ENCODE measurements at places on chromosomes 4 and X.

DNA sequence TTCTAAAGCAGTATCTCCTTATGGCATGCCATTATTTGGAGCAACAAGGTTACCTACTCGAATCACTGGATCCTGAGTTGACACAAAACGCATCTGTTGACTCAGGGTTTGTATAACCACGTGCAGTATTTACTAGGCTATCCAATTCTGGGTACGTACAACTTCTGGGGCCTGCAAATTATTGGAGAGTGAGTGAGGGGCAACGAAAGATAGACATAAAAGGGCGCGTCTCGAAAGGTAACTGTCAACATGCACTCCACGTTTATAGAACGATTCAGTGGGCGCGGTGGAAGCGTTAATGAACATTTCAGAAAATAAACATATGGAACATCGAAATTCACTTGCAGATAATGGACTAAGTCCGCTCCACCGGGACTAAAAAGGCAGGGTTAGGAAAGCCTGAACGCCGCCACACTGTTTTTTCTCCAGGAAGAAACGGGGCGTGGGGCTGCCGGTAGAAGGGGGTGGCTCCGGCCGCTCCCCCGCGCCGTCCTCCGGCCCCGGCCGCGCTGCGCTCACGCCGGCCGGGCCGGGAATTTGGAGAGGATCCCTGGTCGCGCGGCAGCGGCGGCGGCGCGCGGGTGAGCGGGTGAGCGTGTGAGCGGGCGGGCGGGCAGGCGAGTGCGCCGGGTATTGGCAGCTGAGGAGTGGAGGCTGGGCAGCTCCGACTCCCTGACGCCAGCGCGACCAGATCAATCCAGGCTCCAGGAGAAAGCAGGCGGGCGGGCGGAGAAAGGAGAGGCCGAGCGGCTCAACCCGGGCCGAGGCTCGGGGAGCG, at the start of gene SMAD1:
SMAD1 (plus strand) TSS at position 690 of the 778 bp plus-strand sequence. CDS start 32,761 bp downstream, outside the sequence.
- DNase-seq, result peak; percentile 0

DNA sequence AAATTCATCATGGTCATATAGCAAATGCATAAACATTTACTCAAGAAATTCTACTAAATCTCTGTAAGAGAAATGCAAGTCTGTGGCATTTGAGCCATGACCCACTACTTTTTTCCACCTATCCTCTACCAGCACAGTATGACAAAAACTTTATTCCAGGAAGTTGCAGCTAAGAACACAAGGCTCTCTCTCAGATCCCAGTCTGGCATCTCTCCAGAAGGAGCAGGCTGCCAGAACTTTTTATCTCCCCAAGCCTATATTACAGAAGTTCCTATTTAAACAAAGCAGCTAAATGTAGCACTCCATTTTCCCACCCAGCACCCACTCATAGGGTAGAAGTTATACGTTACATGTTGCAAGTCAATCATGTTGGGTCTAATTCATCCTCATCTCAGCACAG, 49.3 kb upstream of the EPGN start:
- no peak for DNase-seq

- no peak for DNase-seq
Measured at GRCh38 chr4:25951390-25951952, 37.5 kb downstream of the SMIM20 start.

GRCh38 chr4:145155268-145155870, 25.0 kb downstream of the OTUD4 start:
- DNase-seq, result no peak

- no peak for DNase-seq
Measured at GRCh38 chr4:51907006-51907669, 64.2 kb downstream of the DCUN1D4 start.

DNA sequence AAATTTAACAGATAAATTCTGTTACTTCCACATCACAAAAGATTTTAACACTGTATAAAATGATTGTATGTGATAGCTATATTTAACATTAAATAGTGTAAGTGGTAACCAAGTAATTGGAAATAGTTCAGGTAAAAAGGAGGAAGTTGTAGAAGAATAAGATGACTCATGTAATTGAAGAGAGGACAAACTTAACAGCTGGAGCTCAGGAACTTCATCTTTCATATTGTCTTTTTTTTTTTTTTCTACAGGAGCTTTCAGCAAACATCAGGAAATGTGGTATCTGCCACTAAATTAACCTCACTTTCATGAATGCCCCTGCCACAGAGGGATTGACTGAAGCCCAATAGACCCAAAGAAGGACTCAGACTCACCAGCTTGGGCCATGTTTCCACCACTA, 188.4 kb upstream of the VEGFC start:
- DNase-seq, result no peak

DNA sequence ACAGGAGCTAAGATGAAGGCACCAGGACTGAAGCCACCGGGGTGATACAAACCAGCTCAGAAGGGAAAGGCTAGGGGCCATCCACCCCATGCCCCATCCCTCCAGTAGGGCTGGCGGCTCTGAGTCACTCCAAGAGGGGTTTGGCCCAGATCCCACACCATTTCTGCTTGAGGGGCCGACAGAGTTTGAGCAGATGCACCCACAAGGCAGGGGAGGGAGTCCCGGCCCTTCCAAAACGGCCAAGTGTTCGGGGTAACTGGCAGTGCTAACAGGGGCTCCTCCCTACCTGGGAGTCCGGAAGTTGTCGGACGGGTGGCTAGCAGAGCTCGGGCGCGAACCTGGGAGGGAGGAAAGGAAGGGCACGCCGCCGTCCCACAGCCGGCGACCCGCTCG, 412 bp downstream of the SLC10A3 start:
- no peak for DNase-seq

- no peak for DNase-seq
Measured at GRCh38 chrX:107709266-107709806, 66.3 kb downstream of the TSC22D3 start.

DNA sequence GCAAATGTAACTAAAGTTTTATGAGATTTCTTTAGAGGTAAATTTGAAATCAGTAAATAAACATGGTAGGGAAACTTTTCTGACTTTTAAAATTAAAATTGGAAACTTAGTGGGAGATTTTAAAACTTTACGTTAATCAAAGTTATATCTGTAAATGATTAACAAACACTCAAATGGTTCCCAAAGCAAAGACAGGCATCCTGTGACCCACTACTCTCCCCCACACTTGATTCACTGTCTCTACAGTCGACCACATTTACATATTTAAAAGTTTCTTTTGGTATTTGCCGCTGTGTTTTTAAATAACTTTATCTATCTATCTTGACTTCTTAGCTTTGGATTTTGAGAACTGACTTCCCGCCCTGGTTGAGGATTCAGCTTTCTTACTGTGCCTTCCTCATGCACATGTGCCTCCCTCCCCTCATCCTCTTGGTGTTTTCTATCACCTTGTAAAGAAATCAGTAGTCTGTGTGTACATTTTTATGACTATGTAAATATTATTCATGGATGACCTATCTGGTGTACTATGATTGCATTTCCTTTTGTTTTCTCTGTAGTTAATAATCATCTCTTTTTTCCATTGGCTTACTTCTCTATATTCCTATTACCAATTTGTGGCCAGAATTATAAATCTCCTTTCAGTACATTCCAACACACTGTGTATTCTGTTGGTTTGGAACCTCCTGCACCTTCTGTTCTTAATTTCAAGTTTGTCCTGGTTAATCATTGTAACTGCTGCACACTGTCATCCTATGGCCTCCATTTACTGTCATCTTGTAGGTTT, 72.6 kb downstream of the WWC2 start:
- no peak for DNase-seq

- DNase-seq, result no peak
Measured at GRCh38 chr4:100569196-100569595, 51.4 kb upstream of the EMCN start.

DNA sequence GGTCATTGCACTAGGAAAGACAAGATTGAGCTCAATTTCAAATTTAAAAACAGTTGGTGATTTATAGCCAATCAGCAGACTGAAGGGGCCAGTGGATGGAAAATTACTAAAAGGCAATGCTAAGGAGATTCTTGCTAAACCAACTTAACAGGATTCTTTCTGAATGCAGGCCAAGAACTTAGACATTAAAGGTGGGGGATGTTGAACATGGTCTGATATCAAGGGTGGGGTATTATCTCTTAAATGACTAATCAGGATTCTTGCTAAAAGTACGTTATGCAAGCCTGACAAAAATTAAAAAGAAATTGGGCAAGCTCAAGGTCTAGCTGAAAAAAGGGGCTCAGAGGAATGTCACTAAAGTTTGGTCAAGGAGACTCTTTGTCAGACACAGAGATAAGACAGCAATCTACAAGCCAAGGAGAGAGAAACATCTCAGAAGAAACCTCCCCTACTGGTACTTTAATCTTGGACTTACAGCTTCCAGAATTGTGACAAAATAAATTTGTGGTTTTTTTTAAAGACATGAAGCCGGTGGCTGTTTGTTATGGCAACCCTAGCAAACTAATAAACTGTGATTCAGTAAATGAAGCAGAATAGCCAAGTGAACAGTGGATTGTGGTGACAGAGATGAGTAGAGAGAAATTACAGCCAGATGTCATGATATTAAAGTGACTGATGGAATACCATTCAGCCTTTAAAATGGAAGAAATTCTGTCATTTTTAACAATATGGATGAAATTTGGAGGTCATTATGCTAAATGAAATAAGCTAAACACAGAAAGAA, 120.3 kb upstream of the KLHL4 start:
- no peak for DNase-seq

- no peak for DNase-seq
Measured at GRCh38 chr4:78532046-78532445, 19.5 kb upstream of the ANXA3 start.

DNA sequence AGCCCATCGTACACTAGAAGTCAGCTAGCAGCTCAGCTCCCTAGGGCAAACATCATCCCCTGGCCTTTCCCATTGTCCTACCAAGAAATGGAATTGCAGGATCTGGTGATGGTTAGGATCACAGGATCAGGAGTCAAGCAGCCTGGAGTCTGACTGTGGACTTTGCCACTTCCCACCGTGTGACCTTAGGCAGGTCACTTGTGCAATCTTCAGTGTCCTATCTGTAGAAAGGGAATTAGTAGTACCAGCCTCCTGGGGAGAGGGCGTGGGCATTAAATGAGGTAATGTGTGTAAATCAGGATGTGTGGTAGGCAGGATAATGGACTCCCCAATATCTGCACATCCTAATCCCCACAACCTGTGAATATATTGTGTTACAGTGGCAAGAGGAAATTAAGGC, 38.6 kb upstream of the APLN start:
- DNase-seq, result no peak

GRCh38 chrX:87728459-87728858, 210.9 kb downstream of the KLHL4 start:
- no peak for DNase-seq

DNA sequence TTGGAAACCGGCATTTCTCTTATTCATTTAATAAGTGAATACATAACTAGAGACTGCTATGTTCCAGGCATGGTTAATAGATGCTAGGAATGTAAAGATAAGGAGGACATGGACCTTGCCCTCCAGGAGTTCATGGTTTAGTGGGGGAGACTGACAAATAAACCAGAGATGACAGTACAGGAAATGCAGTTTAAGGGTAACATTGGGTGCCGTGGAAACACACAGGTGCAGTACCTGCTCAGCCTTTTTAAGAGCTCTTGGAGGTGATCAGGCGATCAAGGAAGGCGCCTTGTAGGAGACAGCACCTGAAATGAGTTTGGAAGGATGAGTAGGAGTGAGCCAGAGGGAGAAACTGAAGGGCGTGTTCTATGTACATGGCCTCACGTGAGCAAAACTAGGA, 145.8 kb downstream of the AASDH start:
- DNase-seq, result no peak

- no peak for DNase-seq
Measured at GRCh38 chr4:17504081-17504480, 7.8 kb downstream of the QDPR start.

DNA sequence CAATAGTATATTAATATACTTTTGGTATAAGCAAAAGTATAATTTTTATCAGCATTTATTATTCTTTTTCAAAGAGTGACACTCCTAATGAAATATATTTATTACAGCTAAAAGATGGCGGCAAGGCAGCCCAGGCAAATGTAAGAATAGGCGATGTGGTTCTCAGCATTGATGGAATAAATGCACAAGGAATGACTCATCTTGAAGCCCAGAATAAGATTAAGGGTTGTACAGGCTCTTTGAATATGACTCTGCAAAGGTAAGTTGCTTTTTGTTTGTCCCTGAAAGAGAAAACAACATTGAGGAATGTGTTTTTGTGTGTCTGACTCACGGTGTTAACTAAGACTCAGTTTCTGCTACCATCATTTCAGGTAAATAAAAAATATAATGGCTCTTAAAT, 71.9 kb downstream of the PDLIM5 start:
- DNase-seq, result no peak

DNA sequence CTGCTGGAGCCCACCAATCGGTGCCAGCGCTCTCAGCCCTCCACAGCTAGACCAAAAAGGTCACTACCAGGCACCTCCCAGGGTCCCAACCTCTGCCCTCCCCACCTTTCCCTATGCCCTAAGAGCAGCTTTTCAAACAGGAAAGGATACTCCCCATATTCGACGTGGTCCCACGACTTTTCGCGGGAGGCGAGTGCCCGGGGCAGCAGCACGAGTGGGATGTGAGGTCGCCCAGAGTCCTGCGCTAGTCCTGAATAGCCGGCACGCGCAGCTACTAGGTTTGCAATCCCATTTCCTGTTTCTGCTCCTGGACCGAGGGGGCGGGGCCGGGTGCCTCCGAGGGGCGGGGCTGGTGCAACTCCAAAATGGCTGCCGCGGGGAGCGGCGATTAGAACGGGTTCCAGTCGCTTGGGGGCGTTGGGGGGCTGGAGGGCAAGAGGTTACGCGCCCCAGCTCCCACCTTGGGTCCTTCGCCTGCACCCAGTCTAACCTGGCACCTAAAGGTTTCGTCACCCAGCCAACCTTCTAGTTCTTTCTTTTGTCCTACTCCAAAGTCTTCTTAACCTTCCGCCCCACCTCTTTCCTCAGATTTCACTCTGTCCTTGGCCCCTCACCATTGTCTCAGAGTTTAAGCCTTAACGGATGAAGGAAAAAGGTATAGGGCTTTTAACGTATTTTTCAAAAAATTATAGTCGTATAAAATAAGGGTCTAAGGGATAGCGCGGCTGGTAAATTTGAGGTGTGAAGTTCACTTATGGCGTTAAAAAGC, 85.0 kb upstream of the TENT5D start:
- DNase-seq, result no peak

DNA sequence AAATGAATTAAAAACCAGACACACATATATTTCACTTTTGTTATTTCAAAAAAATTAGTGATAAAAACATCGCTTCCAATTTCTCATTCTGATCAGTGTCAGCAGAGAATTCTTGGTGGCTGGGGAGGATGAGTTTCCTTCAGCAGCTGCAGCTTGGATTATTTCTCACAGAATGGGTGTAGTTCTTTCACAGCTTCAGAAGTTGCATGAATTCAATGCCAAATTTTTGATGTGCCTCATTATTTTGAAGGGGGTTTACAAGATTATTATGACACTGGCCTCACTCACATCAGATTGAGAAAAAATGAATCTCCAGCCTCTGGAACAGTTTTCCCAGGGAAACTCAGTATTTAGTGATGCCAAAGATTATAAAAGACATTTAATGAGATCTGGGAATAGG, 184.9 kb upstream of the WDFY3 start:
- no peak for DNase-seq

DNA sequence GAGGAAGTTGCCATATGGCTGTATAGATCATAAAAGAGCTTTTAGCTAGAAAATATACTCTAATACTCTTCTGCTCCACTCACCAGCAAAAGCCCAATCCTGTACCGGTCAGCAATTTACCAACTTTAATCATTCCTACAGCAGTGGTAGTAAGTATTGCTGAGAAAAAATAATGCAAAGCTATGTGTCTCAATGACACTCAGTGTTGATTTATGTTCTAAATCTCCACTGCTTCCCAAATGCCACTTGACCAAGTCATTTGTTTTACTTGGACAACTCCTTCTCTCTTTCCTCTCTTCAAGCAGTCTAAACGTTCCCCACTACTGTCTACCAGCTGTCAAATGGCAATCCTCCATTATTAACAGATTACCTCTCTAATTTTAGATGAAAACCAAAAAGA, 201.8 kb upstream of the GK2 start:
- DNase-seq, result no peak
